GF-D8 (cell line): ENCODE measurements at places on chromosomes 1 and 21.

DNA sequence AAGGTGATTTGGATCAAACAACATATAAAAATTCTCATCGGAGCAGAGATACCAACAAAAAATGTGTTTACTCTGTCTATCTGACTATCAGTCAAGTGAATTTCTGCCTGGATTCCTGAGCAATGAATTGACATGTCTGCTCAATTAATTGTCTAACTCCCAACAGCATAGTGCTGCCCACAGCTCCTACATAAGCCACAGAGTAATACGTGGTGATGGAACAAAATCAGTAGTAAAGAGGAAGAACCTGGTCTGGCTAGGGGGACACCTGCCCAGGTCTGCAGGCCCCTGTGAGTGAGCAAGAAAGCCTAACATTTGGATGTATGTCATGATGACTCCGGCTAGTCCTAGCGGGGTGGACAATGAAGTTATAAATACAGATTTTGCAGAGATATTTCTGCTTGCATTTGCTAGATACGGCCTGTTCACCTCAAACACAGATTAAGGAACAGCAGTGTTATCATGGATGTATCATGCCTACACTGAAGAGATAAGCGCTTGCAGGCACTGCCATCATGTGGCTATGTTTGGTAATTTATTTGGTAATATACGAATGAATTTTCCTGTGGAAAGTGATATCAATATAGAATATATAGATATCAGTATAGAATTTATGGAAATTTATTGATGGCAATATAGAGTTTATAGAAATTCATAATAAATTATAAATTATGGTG, 69.6 kb upstream of the LRRC8B start:
- DNase-seq: peak; percentile 15

DNA sequence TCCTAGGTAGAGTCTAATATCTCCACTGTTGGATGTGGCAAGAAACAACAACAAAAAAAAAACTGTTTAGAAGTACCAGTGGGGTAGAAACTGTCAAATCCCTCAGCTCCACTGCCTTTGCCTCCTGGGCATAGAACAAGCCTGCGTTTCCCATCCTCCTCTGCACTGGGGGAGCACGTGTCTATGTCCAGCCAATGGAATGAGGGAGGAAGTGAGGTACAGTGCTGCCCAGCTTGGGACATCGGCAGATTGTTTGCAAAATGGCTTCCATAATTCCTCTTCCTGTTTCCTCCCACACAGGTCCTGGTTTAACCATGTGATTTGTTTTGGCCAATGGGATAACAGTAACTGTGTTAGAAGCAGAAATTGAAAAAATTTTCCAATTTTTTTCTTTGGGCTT, 39.1 kb downstream of the PSMG1 start:
- DNase-seq: no peak

DNA sequence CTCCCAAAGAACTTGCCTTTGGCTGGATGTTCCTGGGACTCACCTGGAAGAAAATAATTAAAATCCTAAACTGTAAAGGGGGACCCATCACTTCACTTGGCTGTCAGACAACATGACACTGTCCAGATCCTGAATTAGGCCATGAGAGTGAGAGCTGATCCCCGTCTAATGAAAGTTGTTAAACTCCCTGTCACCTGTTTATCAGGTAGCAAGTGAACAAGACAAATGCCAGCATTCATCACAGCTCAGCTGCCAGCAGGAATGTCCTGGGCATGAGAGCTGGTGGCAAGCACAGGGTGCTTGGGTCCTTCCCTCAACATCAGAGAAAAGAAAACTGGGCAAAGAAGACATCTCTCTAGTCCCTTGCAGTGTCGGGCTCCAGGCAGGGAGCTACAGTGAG, 23.8 kb downstream of the PMVK start:
- DNase-seq: no peak

DNA sequence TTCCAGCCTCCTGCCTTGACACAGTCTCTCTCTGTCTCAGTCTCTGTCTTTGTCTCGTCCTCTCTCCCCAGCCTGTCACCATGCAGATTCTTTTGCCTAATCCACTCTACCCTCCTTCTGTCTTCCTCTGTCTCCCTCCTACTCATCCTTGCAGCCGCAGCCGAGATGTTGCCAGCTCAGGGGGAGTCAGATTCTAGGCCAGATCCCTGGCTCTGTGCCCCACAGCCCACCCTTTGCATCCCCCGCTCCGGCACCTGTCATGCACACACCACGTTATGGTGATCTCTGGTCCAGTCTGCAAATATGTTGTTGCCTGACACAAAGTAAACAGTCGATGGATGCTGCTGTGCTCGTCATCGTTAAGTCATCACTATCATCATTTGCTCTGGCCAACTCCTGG, 35.5 kb upstream of the IGSF21 start:
- DNase-seq: no peak

GRCh38 chr1:234621657-234622335, 11.8 kb upstream of the IRF2BP2 start:
- DNase-seq: no peak

GRCh38 chr1:231776010-231776756, 149.6 kb downstream of the DISC1 start:
- no peak for DNase-seq

- no peak for DNase-seq
Observed at GRCh38 chr1:154398141-154398540, 7.0 kb upstream of the IL6R start.

GRCh38 chr1:194026422-194026821, 840.0 kb upstream of the B3GALT2 start:
- no peak for DNase-seq

GRCh38 chr1:99268021-99268420, 3.7 kb downstream of the PLPPR4 start:
- DNase-seq: no peak

DNA sequence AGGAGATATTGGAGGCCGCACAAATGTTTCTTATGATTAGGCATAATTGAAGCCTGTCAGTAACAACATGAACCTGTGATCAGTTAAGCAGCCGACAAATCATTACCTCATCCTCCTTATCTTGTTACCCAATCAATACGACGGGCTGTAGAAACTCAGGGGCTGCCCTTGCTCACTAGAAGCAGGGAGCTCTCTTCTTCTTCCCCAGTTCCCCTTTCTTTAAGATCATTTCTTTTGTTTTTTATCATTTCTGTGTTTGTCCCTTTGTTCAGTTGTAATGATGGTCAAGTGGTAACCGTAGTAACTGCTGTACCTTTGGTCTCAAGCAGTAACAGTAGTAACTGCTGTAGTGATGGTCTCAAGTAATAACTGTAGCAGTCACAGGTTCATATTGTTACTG, 13.8 kb upstream of the FCGR2A start:
- DNase-seq: peak; percentile 39

DNA sequence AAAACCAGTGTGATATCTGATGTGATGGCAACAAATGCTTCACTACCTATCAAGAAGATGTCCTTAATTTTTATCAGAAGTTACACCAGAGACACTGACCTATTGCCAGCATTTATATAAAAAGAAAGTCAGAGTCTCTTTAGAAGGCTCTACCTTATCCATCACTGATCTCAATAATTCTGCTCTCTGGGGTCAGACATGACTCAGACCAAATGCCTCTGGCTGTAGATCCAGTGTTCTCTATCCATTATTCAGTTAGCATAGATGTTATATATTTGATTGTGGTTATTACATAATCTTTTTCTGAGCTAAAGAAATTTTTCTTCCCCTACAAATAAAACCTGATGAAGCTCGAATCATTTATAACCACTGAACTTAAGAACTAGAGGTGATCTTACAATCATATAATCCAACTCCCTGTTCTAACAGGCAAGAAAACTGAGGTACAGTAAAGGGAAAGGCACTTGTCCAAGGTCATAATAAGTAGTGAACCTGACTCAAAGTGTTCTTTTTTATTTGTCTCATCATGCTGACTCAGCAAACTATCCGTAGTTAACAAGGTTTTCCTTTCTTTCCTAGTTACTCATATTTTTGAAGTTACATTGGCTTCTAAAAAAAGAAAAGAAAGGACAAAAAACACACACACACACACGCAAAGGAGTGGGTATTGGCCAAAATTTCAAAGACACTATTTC, 43.6 kb upstream of the ESRRG start:
- DNase-seq: no peak

GRCh38 chr1:180633057-180634056, 1.5 kb downstream of the XPR1 start:
- DNase-seq: no peak

DNA sequence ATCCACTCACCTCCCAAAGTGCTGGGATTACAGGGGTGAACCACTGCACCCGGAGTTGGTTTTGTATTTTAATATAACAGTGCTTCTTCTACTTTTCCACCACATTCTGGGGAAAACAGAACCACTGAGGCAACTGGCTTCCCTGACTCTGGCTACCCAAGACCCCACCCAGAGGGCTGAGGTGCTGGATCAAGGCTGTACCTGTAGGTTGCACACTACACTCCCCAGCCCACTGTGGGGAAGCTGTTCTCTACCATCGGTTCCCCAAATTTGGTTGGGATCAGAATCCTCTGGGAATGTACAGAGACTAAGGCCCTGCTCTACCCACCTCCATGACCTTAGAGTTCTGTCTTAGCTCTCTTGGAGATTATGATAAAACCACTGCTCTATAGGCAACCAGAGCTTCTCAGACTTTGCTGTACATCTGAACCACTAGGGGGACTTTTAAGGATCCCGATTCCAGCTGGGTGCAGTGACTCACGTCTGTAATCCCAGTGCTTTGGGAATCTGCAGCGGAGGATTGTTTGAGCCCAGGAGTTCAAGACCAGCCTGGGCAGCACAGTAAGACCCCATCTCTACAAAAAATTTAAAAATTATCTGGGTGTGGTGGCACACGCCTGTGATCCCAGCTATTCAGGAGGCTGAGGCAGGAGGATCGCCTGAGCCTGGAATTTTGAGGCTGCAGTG, 51.6 kb downstream of the GNG4 start:
- peak; percentile 2 for DNase-seq

DNA sequence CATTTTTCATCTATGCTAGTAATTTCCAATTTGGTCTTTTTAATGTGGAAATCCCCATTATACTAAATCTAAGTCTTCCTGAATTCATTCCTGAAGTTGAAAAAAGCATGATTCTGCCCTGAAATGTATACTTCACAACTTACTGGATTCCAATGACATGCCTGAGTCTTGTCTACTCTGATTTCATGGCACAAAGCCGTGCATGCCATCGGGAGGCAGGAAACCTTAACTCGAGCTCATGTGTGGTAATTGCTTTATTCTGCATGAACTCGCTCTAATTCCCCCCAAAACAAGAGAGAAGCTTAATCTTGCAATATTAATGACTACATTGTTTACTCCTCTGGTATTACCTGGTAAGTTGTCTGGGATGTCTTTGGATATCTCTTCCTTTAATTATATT, 39.6 kb upstream of the PBX1 start:
- DNase-seq: no peak

DNA sequence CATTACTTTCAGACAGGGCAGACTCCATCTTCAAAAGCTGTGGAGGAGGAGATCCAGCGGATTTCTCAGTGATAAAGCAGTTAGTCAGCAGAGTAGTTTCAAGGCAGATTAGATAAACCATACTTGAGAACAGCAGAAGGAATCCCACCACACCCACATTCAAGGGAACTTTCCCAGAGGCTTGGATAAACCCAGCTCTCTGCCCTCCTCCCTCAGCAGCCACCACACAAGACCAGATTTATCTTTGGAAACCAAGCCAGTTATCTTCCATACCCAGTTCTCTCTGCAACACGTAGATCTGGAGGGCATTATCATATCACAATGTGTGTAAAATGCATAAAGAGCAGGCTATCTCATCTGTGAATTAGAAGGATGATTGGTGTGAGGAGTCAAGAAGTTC, 40.2 kb downstream of the GFI1 start:
- no peak for DNase-seq

- DNase-seq: no peak
Observed at GRCh38 chr1:214568328-214568727, 16.9 kb upstream of the PTPN14 start.

GRCh38 chr1:186681801-186682200, 1.6 kb upstream of the PTGS2 start:
- DNase-seq: no peak

DNA sequence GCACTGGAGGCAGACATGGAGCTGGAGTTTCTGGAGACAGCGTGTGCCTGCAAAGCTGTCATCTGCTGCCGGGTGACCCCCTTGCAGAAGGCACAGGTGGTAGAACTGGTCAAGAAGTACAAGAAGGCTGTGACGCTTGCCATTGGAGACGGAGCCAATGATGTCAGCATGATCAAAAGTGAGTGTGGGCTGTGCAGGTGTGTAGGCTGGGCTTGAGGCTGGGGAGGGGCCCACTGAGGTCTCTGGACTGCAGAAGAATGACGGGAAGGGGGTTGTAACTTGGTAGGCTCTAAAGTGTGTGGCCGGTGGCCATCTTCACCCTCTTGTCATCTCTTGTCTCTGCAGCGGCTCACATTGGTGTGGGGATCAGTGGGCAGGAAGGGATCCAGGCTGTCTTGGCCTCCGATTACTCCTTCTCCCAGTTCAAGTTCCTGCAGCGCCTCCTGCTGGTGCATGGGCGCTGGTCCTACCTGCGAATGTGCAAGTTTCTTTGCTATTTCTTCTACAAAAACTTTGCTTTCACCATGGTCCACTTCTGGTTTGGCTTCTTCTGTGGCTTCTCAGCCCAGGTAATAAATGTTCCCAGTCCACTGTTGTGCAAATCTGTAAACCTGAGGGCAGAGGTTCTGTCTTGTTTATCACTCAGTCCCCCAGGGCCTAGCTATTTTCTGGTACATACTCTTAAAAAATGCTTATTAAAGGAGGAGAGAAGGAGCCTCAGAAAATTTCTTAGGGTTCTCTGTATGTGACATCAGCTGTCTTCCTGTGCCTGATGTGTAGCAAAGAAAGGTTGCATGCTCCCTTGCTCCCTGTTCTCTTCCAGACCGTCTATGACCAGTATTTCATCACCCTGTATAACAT, 19.9 kb downstream of the ATP8B2 start:
- DNase-seq: no peak

DNA sequence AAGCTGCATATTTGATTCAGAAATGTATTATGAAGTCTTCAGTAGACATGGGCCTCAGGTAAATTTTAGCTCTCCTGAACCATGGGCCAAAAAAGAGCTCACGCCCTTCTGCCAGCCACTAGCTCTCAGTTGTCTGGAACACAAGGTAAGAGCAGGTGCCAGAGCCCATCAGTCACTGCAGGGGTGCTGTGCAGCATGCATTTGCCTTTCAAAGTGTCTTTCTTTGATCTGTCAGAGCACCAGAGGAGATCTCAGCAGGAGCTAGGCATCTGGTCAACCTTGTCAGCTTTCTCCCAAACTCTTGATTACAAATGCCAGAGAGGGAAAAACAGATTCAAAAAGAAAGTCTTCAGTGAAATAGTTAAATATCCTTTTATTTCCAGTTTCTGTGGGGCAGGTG, 332.3 kb downstream of the COL11A1 start:
- no peak for DNase-seq

GRCh38 chr1:4652631-4653327, 1.6 kb upstream of the AJAP1 start:
- no peak for DNase-seq
